ENCODE measurements at places on chromosomes 12 and 14.

- DNase-seq, result no peak
These were observed 88.4 kb downstream of the PRKCH start for GRCh38 chr14:61409782-61410181.

DNA sequence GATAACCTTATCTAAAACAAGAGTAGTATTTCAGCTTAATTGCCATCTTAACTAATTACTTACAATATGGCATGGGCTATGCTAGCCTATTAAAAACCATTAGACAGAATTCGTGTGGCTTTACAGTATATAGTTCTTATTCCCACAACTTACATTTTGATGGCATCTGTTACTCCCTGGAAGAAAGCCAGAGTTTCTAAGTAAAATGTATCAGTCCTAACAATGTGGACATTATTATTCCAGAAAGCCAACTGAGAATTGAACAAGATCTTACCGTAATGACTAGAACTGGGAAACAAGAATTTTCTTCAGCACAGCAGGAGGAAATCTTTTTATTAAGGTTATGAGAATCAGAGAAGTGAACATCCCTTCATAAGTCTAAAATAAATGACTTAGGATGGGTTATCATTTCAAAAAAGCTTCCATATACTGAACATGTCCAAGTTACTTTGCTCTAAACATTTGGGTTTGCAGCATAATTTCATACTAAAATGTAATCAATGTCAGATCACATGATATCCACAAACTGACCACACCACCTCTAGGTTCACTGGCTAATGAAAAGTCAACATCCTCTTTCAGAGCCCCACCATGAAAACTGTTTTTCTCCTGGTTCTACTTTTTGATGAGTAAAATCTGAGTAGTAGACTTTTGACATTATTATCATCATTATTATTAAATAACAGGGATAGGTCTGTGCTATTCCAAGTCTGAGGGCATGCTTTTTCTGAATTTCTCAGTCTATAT lies 179.7 kb downstream of the SSPN start:
- DNase-seq, result no peak

DNA sequence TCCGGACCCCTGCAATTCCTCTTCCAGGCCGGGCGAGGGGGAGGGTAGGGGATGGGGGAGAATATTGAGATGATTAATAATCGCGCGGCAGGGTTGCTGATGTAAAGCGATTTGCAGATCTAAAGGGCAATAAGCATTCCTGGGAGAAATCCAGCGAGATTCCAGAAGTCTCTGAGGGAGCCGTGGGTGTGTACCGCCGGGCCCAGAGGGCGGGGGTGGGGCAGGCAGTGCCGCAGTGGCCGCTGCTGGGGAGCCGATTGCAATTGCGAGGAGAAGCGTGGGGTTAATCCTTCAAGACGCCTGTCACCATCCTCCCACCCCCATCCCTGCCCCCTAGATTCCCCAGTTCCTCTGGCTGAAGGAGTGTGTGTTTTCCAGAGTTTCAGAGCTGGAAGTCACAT lies 16.4 kb downstream of the FOS start:
- peak; percentile 74 for DNase-seq

- DNase-seq, result no peak
These were observed 130.2 kb downstream of the TSHR start for GRCh38 chr14:81085596-81085995.

GRCh38 chr12:91317306-91317705 lies 134.7 kb upstream of the DCN start:
- no peak for DNase-seq

GRCh38 chr14:63928744-63929174 lies 76.0 kb downstream of the SYNE2 start:
- no peak for DNase-seq

GRCh38 chr12:50933459-50934124 lies 18.8 kb upstream of the HIGD1C start:
- no peak for DNase-seq

- peak; percentile 56 for DNase-seq
These were observed at the start of gene NGB for GRCh38 chr14:77271113-77271710. Gene NGB (minus strand): TSS chr14:77271206. CDS start chr14:77270937, 269 bp downstream.

DNA sequence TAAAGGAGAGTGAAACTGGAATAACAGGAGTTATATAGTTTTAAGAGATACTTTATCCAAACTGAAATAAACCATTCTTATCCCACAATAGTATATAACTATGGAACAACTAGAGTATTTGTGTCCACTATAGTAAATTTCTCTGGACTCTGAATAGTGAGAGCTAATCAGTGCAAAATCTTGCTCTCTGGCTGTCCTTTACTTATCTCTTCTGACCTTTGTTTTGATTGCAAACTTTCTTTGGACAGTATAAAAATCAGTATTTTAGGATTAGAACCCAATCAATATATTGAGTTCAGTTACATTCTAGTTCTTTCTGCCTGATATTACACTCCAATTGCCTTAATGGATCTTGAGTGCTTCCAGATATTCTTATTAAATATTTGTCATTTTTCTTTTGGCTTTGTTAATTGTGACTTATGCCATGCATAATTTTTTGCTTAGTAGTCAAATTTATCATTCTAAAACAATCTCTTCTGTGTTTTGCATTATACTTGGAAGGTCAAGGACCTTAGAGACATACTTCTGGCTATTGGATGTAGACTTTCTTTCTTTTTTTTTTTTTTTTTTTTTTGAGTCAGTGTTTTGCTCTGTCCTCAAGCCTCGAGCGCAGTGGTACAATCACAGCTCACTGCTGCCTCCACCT lies 89.9 kb upstream of the AMN1 start:
- DNase-seq, result no peak

DNA sequence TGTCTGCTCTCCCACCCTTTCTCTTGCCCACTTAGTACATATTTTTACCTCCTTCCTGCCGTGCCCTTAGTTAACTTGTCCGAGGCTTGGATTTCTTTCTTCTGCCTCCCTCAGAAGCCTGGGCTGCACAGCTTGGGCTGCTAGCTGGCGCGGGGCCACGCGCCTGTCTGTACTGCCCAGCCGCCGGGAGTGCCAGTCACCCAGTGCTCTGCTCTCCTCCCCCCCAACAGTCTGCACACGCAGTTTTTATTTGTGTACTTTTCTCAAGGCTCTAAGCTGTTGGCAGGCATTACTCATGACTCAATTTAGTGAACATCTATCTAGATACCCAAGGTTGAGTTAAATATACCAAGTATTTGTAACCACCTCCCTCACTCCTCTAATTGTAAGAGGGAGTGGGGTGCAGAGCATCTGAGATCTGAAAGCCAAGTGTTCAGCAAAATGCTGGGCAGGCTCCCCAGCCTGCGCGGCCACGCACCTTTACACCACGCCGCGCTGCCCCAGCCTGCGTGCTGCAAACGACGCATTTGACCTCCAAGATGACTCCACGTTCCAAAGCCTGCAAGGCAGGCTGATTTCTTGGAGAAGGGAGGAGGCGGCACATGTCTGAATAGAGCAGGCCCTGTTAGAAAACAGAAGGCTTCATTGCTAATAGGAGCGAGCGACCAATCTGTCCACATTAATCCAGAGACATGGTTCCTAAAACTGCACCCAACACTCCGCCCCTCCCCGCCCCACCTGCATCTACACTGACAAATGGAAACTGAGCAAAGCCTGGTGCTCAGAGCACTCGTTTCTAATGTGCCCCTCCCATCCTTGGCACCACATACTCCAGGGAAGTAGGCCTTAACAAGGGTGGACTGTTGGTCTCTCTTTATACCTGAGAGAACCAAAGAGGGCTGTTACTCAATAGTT lies 18.2 kb upstream of the CACNA2D4 start:
- no peak for DNase-seq

GRCh38 chr14:22320362-22320750 lies 268.7 kb downstream of the DAD1 start:
- no peak for DNase-seq

DNA sequence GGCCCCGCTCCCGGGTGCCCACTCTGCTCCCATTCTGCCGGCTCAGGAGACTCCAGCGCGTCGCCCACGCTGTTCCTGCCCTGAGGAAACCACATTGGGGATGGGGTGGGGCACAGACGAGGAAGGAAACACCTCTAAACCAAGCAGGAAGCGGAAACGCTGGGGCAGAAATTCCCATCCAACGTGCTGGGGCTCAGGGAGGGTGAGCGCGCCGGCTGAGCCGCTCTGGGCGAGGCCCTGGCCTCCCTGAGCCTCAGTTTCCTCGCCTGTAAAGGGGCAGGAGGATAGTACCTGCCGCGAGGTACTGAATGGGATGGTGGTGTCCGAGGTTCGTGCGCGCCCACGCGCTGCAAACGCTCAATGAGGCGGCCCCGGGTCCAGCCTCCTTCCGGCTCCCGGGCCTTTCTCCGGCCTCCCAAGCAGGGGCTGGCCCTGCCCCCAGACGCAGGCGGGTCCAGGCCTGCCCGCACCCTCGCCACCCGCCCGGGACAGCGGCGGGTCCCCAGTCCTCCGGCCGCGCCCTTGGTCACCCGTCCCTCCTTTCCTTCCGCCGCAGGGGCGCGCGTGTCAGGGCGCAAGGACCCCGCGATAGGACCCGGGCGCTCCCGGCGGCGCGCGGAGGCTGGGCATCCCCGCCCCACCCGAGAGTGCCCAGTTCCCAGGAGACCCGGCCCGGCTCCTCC lies 673 bp downstream of the BEGAIN start:
- DNase-seq, result no peak

GRCh38 chr12:123398177-123398549 lies 14.2 kb downstream of the KMT5A start:
- no peak for DNase-seq

DNA sequence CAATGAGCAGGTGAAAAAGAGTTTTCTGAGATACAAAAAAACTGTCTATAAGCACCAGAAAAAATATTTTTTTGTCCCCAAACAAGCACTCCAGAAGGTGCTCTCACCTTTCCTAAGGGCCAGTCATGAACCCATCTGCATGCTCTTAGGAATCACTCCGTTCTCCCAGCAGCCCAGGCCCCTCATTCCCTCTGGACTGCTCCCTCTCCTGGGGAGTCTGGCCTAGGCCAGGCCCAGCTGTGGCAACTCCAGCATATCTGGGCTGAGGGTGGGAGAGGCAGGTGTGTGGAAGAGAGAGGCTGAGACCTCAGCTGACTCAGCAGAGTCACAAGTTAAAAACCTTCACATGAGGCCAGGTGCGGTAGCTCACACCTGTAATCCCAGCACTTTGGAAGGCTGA lies 54.6 kb downstream of the TRAFD1 start:
- DNase-seq, result no peak

DNA sequence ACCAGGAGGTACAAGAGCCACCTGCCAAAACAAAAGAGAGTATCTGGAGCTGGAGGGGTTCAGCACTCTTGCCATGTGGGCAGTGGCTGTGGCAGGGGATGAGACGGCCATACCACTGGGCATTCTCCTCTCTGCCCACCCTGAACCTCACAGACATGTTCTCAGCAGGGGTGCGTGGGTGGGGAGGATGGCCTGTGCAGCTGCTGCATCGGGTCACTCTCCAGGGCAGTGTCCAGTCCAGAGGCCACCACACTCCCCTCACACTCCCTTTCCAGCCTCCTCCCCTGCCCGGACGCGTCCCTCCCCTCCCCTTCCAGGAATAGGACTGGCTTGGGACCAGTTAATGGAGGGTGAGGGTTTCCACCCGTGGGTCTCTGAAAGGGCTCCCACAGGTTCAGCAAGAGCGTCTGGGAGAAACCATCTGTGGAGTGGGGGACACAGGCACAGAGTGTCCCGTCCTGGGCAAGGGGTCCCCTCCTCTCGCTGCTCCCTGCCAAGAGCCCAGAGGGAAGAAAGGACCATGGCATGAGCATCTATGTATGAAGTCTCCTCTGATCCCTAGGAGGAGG lies 501 bp downstream of the C1R start:
- no peak for DNase-seq

DNA sequence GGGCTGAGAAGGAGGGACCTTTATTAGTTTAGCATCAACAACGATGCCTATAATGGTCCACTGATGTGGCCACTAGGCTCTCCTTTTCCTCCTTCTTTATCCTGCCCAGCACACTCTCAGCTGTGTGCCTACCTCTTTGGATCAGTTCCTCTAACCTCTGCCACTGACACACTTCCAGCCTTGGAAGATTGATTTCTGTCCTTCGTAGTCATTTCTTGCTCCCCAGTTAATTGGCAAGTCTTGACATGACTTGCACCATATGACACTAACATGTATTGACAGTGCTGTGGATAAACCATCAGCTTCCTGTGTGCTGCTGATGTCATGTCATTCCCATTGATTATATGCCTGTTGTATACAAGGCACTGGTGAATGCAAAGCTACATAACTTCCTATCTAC lies 90.2 kb upstream of the PLEKHG7 start:
- no peak for DNase-seq

- no peak for DNase-seq
These were observed 35.0 kb downstream of the GIT2 start for GRCh38 chr12:109961201-109961600.

- no peak for DNase-seq
These were observed 51.6 kb downstream of the EFCAB11 start for GRCh38 chr14:89902881-89903280.

- DNase-seq, result no peak
These were observed 18.7 kb upstream of the CCDC91 start for GRCh38 chr12:28171356-28172060.

DNA sequence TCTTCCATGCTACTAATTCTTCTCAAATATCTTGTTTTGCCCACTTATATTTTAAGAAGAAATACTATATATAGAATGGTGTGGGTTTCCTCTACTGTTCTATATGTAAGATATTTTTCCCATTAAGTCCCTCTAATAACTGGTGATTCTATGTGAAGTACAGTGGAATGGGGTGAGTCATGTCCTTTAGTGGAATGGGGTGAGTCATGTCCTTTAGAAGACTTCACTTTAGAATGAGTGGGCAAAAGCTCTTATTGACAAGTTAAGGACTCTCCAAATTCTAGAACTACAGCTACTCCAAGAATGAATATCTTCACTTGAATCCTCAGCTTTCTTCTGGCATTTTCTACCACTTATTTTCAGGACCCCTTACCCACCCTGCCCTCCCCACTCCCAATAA lies 349.9 kb downstream of the ETNK1 start:
- DNase-seq, result no peak

GRCh38 chr14:91872011-91872501 lies 4.7 kb upstream of the TC2N start:
- DNase-seq, result no peak

DNA sequence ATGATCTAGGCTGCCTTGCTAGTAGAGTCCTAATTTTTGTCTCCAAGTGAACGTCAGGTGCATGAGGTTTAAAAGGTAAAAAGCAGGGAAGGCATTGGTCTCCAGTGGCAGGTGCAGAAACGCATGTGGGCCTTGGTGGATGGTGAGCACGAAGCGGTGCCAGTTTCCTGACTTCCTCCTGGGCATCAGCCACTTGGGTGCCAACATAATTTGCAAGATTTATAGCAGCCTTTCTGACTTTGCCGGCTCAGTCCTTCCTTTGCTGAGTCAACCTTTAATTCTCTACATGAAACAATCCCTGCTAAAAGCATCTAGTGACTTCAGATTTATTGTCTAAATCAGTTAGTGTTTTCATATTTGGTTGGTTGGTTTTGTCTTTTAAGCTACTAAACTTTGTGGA lies 355.7 kb upstream of the TMEM132C start:
- no peak for DNase-seq
